Activated CD8-positive, alpha-beta memory T cell treated with anti-CD3 and anti-CD28 coated beads for 1 hour (primary cell): ENCODE measurements at places on chromosomes 3 and 15.

- no peak for DNase-seq
Measured at GRCh38 chr3:75294124-75294523, 370.0 kb upstream of the FRG2C start.

- no peak for DNase-seq
Measured at GRCh38 chr3:40258555-40258954, 51.0 kb upstream of the EIF1B start.

- DNase-seq: no peak
Measured at GRCh38 chr3:4079339-4080195, 223.6 kb upstream of the SETMAR start.

- DNase-seq: no peak
Measured at GRCh38 chr3:139552632-139553365, 13.3 kb upstream of the RBP1 start.

DNA sequence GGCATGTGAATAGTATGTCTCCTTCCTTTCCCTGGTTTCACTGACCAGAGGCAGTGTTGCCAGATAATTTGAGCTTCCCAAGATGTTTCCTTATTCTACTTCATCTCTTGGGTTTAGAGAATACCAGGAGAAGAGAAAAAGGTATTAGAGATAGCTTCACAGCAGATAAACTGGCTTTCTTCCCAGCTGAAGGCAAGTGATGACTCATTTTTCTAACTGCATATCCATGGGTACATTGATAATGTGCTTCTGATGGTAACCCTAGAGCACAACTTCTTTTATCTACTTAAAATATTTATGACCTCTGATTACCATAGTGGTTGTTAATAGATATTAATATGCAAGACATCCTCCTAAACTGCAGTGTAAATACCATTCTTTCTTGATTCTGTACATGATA is 34.6 kb upstream of the CMTM8 start:
- DNase-seq: no peak

GRCh38 chr3:182983876-182984275 is 3.5 kb upstream of the DCUN1D1 start:
- no peak for DNase-seq

DNA sequence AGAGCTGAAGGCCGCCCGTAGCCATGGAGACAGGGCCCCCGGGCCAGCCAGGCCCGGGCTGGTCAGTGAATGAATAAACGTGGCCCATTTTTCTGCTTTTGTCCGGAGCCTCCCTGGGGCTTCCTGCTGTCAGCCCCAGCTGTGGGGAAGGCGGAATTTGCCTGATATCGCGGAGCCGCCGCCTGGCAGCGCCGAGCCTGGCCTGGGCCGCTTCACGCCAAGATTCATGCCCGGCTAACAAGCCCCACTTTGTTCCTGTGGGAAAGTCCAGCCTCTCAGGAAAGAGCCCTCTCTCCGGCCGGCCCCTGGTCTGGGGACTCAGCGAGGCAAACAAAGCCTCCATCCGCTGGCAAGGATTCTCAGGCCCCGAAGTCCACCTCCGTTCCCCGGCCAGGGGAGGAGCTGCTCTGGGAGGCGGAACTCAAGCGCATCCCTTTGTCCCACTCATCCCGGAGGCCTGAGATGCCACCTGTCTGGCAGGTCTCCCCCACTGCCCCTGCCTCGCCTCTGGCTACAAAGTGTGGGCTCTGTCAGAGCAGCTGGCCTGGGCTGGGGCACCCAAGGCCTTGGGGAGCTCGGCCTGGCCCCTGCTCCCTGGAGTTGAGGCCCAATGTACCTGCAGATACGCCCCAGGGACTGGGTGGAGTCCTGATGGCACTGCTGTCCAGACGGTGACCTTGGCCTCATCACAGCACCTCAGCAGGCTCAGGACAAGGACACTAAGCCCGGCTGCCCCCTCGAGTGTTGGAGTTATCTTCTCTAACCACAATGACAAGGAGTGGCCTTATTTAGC is 51.6 kb upstream of the SLC6A11 start:
- no peak for DNase-seq

DNA sequence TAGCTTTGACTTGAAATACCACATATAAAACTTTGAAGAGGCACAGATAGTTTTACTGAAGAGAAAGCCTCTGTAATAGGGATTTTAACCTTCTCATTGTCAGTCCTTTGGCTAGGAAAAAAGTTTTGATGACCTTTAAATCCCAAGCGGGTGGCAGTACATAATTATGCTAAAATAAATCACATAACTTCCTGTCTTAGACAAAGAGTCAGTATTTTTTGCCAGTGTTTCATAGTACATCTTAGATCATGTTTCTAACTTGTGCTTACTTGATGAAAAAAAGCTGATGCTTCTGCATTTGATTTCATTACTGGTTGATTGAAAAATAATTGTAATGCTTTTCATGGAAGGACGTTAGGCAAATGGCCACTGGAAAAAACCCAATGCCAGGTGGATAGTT is 5.8 kb downstream of the ST3GAL6 start:
- DNase-seq: no peak

GRCh38 chr3:170762064-170762463 is 107.9 kb downstream of the RPL22L1 start:
- no peak for DNase-seq

DNA sequence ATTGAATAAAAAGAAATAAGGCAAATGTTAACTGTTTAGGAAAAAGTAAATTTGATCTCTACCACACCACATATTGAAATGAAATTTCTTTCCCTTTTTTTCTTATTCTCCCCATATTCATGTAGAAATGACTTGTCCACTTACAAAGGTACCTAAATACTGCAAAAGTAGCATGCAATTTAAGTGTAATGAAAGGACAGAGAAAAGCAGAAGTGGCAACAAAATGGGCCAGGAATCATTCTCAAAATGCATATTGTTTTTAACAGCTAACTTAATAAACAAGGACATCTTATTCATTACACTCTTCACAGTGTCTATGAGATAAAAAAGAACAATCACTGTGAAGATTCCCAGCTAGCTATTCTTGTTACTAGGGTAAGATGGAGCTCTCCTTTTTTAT is 40.6 kb upstream of the FGF7 start:
- no peak for DNase-seq

GRCh38 chr15:78840661-78841375 is 29.6 kb upstream of the ADAMTS7 start:
- no peak for DNase-seq

DNA sequence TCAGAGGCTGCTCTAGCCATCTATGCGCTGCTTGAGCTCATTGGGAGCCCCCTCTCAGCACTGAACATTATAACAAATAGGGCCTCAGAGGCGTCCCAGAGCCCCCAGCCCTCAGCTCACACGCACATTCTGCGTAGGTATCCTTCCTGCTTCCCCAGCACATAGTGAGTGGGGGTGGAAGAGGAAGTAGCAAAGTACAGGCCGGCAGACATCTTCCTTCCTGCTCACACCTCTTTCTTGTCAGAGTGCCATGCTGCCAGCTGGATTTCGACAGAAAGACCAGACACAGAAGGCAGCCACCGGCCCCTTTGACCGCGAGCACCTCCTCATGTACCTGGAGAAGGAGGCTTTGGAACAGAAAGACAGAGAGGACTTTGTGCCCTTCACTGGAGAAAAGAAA is 16.6 kb downstream of the TMOD2 start:
- no peak for DNase-seq

- no peak for DNase-seq
Measured at GRCh38 chr3:45642731-45643152, 46.5 kb upstream of the SACM1L start.

GRCh38 chr15:92848852-92849598 is 51.1 kb upstream of the CHD2 start:
- no peak for DNase-seq

- DNase-seq: no peak
Measured at GRCh38 chr3:133136114-133137041, 98.2 kb downstream of the TMEM108 start.

DNA sequence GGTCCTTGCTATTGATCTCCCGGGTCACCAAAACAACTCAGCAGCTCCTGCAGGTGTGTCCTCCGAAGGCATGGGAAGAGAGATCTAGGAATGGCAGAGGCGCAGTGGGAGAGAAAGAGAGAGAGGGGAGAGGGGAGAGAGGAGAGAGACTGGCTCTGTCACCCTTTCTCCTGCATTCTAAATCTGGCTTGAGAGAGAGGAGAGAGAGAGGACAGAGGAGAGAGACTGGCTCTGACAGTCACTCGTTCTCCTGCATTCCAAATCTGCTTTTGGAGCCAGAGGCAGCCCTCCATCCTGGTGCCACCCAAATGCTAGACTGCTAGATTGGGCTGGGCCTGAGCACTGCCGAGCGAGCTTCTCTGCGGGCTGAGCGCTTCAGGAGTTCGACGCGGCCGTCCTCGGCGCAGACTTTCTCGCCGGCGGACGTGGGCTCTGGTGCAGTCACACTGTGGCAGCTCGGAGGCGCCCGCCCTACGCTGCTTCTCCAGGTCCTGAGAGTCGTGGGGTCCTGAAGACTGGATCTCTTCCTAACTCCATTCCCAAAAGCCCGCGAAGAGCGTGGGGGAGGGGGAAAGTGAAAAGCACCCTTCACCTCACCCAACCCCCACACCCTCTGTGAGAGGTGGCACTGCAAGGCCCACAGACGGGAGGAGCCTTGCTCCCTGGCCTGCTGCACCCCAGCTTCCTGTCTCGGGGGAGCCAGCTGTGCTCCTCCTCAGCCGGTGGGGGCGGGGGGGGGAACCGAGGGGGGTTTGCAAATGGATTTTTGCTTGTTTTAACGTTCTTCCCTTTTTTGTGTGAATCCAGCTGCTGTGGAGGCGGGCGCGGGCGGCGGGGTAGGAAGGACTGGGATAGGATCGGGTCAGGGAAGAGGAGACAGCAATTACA is 222.3 kb downstream of the MEIS2 start:
- no peak for DNase-seq

DNA sequence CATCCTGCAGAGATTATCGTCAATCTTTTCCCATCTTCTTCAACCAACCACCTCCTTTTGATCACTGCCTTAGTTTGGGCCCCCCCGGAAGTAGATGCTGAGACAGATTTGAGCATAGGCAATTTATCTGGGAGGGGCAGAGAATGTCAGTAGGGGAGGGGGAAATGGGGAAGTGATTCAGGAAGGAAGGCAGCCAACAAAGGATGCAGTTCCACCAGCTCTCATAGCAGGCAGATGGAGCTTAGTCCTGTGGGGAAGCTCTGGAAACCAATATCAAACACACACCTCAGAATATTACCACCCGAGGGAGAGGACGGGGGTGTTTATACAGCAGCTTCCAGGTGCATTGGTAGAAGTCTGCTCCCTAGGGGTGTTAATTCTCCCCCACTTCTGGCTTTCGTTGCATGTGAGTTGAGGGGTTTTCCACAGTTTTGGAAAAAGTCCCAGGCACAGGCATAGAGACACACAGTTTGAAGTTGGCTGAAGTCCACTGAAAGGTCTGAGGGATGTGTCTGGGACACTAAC is 91.5 kb upstream of the TNFAIP8L3 start:
- DNase-seq: no peak

- no peak for DNase-seq
Measured at GRCh38 chr15:88535100-88535499, 11.4 kb downstream of the DET1 start.

DNA sequence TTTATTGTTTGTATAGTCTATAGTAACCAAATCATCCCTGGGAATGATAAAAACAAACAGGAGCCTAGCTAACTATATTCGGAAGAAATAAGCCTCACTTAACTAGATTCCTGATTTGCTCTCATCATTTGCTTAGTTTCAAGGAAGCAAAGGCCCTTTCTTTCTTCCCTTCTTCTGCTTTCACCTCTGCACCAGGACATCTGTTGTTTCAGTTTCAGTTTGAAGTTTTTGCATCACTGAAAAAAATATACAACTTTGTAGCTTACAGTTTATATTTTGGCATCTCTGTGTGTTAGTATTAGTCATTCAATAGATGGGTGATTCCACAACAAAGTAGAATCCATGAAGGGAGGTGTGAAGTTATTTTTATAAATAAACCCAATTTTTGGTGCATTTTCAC is 113.6 kb upstream of the SNTN start:
- DNase-seq: no peak

DNA sequence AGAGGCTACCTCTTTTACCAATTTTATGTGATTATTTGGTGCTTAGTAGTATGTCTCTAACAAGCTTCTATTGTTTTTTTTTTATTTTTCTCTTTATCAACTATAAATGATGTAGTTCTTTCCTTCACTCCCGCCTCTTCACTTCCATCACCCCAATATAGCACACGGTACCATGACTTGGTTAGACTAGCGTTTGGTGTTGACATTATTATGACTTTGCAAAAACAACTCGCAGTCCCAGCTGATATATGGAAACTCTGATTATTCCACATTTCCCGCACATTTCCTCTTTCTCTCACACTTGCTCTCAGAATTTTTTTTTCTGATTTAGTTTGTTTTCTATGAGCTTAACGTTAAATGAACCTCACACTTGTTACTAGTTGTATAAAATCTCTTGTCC is 162.2 kb downstream of the GREM1 start:
- DNase-seq: no peak

GRCh38 chr3:141812084-141812483 is 48.9 kb downstream of the GRK7 start:
- DNase-seq: no peak

- no peak for DNase-seq
Measured at GRCh38 chr3:72618739-72619138, 229.5 kb downstream of the SHQ1 start.

DNA sequence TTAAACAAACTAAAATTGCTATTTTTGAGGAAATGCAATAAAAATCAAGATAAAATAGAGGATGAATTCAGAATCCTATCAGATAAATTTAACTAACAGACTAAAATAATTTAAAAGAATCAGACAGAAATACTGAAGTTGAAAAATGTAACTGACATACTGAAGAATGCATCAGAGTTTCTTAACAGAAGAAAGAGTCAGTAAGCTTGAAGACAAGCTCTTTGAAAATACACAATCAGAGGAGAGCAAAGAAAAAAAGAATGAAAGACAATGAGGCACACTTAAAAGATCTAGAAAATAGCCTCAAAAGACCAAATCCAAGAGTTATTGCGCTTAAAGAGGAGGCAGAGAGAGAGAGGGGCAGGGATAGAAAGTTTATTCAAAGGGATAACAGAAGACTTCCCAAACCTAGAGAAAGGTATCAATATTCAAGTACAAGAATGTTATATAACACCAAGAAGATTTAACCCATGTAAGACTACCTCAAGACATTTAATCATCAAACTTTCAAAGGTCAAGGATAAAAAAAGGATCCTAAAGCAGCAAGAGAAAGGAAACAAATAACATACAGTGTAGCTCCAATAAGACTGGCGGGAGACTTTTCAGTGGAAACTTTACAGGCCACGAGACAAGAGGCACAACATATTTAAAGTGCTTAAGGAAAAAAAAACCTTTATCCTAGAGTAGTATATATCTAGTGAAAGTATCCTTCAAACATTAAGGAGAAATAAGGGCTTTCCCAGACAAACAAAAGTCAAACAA is 24.7 kb downstream of the PEAK1 start:
- no peak for DNase-seq

GRCh38 chr3:27644941-27645340 is 77.2 kb downstream of the EOMES start:
- no peak for DNase-seq

DNA sequence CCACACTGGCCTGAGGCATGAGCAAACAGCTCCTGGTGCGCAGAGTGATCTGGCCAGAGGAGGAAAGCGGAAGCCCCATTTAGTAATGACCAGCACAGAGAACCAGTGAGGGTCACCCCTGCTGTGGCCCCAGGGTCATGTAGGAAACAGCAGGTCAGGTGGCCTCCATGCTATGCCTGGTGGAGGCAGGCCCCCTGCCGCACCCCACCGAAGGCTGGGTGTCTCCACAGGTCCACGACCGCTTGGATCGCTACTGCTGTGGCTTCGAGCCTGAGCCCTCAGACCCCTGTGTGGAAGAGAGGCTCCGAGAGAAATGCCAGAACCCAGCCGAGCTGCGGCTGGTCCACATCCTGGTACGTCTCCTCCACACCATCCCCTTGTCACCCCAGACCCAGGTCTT is 52.6 kb downstream of the POMGNT2 start:
- no peak for DNase-seq

GRCh38 chr3:141112686-141113297 is 61.6 kb downstream of the SPSB4 start:
- no peak for DNase-seq
